GM18507 (cell line): ENCODE measurements at places on chromosomes 13 and 19.
A peak's percentile ranks its signal among the peaks of the same experiment; 100 is the strongest.

DNA sequence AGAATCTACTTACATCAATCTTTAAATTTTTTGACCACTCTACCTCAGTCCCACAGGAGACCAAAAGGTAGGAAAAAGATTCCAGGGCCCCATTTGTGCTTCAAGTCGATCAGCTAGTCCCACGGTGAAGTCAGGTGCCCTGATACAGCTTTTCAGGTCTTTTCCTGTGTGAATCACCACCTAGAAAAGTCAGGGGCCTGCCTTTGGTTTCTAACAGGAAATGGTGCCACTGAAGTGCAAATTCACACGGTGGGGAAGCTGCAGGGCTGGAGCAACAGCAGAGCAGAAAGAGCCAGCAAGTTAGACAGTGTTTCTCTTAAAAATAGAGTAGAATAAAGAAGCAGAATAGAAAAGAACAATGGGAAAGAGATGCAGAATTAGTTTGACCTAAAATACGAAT lies 107.5 kb downstream of the KLF12 start:
- peak; percentile 15 for DNase-seq

DNA sequence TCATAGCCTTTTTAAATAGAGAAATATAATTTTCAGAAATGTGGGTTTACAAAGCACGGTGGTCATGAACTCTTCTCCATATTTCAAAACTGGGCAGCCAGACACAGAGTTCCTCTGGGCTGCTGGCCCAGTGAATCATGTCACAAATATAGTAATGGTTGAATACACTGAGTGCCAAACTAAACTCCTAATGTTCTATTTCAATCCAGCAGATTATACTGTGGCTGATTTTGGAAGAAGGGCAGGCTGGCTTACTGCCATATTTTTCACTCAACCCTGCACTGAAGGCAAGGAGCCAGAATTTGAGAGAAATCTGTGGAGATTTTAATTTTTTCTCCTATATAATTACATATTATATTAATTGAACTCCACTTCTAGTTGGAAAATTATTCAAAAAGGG lies 17.0 kb upstream of the PRR20A start:
- DNase-seq, result no peak

DNA sequence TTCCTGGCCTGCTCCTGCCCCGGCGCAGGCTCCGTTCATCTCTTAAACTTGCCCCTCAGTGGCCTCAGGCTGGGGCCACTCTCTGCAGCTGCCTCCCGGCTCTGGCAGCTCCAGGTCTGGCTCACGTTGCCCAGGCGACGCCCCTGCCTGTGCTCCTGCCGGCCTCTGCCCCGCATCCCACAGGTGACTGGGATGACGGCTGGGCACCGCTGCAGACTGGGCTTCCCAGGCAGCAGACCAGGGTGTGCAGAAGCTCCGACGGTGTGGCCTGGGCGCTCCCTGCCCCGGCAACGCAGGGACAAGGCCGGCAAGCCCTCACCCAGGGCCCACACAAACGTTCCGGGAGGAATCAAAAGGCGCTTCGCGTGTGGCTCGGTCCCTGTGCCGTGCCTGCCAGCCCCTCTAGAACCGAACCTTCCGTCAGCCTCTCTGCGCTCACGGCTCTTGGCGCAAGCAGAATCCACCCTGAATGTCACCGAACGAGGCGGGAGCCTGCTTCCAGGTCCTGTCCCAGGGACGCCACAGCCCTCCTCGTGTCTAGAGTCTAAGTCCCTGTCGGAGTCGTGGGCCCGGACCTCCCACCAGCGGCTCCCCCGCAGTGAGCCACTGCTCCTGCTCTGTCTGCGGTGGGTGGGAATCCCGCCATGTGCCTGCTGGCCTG lies 64.8 kb downstream of the MLLT1 start:
- DNase-seq, result no peak

DNA sequence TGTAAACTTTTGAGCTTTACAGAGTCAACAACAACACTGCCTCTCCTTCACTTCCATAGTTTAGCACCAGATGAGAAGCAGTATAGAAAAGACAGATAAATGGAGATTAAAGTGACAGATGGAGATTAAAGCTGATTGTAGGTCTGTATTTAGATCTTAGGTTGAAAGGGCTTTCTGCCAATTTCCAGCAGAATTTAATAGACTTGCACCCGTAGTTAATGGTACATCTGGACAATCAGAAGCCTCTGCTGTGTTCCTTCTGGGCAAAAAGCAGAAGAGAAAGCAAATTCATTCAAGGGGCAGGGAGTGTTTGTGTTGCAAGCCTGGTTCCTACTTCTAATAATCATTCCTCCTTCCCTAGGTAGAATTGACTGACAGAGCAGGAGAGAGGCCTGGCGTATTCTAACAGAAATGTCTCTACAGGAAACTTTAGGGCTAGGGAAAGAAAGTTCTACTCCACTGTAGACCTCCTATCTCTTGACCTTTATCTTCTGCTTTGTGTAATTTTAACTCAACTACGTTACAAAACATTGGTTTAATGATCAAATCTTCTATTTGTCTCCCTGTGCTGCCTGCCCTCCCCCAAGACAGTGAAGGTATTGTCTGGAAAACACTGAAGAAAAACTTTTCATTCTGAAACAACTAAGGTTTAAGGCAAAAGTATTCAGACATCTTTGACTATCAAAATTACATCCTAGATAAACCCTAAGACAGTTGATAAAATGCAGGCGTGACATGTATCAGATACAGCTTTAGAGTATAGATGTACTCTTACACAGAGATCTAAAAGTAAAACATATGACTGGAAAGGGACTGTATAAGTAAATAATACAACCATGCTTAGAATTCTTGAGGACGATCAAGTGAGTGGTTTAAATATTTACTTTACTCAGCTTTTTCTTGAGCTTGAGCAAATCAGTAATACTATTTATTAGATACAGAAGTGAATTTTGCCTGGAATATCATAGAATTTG lies 44.4 kb downstream of the GPC6 start:
- DNase-seq, result no peak

DNA sequence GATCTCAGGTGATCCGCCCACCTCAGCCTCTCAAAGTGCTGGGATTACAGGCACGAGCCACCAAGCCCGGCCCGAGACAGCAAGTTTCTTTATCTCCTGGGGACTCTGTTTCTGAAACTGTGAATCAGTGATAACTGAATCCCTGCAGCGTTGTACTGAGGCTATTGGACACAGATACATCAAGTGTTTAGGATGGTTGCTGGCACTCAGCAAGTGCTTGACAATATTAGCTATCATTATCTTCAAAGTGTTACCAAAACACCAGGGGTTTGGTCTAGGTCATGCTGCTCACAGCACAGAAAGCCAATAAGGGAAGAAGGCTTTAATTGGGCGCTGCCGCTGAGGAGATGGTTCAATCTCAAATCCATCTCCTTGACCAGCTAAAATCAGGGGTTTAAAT lies 20.5 kb upstream of the PNMA8C start:
- DNase-seq, result no peak

GRCh38 chr13:58583966-58584365 lies 952.4 kb downstream of the PCDH17 start:
- DNase-seq, result no peak

DNA sequence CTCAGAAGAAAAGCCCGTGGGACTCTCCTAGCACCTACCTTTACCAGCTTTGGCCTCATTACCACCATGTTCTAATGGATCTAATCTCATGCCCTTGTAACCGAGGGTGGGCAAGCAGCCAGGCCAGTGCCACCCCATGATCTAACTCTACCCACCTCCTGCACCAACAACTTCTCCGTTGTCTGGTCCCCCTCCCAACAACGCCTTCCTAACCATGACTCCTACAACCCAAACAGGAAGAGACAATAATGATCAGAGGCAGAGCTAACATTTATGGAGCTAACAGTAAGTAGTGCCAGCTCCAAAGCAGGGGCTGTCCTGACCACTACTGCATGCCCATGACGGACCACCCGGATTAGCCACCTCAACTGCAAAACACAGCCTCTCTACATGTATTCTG lies 3.5 kb downstream of the USP12 start:
- DNase-seq, result no peak

DNA sequence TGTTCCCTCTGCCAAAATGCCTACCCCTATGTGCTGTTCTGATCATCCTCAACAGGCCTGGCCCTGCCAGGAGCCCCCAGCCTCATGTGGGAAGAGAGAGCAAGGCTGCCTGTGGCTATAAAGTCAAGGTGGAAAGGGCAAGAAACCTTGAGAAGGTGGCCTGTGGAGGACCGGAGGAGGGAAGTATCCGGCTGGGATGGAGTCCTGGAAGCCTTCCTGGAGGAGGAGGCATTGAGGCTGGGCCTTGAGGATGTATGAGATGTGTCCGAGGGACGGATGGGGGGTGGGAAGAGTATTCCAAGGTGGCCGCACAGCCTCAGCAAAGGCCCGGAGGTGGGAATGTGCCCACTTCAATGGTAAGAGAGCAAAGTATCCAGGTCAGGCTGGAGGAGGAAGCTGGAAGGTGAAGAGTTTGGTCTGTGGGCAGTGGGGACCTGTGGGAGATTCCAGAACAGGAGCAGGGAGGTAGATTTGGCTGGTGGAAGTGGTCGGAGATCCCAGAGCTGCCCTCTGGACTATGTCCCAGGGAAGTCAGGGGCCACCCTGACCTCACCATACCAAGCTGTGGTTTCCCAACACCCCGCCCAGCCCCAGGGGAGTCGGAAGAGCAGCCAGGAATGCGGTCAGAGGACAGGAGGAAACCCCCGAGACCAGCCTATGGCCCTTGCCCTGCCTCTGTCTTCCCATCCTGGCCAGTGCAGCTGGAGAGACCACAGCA lies 3.0 kb upstream of the PLIN4 start:
- DNase-seq, result no peak

DNA sequence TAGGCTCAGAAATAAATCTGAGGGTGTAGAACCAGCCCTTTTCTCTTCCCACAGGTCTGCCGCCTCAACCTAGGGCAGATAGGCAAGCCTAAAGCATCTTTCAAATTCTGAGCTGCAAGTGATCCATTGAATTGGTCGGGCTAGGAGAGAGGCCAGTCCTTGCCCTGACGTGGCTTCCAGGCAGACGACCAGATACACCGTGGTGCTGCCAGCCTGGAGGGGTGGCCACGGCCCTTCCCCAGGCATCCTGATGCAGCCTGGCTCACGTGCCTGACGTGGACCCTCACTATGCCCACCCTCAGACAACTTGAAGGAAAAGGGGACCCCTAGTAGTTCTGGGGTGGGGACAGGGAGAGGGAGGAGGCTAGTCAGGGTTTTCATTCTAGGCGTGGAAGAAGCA lies 859.3 kb upstream of the KLHL1 start:
- no peak for DNase-seq

DNA sequence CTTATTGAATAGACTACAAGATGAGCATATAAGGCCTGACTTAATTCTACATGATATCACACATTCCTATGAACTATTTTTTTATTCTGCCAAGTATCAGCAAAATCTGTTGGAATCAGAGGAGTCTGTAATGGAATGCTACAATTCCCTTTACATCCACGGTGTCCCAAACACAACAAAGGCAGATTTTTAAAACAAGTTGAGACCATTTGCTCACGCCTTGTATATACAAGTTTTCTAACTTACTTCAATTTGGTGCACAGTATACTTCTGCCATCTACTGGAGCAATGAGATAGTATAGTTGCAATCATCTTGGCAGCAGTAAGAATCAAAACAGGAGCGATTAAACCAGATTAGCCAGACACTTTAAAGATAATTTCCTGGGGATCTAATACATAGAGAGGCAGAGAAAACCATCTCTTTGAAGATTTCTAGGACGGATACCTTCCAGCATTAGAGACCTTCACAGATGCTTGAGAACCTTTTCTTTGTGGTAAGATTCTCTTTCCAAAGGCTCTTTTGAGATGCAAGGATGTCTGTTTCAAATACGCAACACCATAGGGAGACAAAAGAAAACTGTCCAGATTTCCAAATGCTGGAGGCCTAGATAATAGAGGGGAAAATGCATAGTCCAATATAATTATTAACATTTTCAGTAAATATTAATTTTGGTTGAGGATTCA lies 302.0 kb upstream of the MIR17HG start:
- no peak for DNase-seq

DNA sequence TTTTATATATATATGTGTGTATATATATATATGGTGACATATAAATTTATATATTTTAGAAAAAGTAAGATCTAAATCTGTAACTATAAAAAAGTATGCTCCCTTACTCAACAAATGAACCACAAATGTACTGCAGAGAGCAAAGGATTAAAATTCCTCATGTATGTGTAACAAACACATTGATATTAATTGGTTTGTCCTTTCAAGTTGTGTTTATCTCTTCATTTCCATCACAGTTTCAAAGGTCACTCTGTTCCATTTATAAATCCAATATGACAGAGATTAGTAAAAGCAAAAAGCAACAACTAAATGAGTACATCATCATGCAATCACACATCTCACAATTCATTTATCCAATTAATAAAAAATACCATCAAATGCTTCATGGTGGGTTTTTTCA lies 247.9 kb downstream of the DACH1 start:
- DNase-seq, result no peak

GRCh38 chr13:59346999-59347723 lies 816.6 kb downstream of the DIAPH3 start:
- no peak for DNase-seq

- DNase-seq, result no peak
Measured at GRCh38 chr13:31982540-31982939, 49.0 kb upstream of the FRY start.

GRCh38 chr19:7860714-7861618 lies 13.2 kb downstream of the PRR36 start:
- no peak for DNase-seq

- DNase-seq, result no peak
Measured at GRCh38 chr13:106906426-106906996, 338.6 kb upstream of the ARGLU1 start.

- no peak for DNase-seq
Measured at GRCh38 chr19:32749361-32749760, 29.8 kb downstream of the TDRD12 start.

DNA sequence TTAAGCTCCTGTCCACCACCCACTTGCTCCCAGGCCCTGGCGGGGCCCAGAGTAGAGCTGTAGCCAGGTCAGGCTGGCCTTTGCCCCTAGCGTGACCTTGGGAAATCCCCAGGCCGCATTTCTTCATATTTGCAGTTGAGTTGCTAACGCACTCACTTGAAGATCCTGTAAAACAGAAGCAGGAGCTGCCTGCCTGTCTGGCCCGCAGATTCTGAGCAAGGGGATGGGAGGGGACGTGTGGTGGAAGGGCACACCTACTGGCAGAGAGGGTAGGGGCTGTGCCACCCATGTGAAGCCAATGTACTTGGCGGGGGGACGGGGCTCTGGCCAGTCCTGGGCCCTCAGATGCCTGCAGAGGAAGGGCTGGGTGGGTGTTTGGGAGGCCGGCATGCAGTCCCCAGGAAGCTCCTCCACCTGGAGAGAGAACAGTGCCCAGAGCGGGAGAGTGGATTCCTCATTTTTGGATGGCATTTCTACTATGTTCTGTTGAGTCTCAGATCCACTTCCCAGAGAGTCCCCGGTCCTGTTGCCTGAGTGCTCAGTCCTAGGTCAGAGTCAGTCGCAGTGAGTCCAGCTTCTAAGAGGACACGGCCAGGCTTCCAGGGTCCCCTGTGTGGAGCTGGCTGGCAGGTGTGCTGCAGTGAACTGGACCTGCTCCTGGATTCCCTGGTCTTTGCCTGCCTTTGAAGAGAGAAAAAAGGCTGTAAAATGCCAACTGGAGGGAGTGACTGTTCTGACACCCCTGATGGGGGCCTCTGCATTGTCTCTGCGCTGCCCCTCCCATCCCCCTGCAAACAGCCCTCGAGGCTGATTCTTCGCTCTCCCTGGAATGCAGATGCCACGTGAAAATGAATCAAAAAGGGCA lies 62.9 kb downstream of the GGACT start:
- no peak for DNase-seq

- no peak for DNase-seq
Measured at GRCh38 chr19:45999653-46000121, 4.4 kb downstream of the CCDC61 start.
